Stimulated activated CD4-positive, alpha-beta T cell treated with anti-CD3 and anti-CD28 coated beads, Interleukin-12 subunit alpha, Interleukin-12 subunit beta, amount 100 ng/mL, for 24 hours (primary cell): ENCODE measurements at places on chromosomes 5 and 9.

GRCh38 chr9:70031141-70031545, 12.5 kb upstream of the MAMDC2 start:
- no peak for DNase-seq

DNA sequence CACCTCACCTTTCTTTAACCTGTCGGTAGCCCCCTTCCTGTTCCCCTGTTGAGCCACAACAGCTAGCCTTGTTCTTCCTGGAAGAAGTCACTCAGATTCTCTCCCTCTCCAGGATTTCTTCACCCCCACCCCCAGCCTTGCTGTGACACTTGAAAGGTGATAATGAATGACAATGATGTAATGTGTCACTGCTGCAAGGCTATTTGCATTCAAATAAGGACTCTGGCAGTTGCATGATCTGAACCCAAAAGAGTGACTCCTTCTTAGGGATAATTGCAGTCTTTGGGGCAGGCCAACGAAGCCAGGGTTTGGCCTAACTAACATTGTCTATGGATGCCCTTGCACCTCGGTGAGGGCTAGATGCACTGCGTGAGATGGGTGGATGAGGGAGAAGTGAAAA, 154.4 kb upstream of the CLINT1 start:
- no peak for DNase-seq

GRCh38 chr5:94433397-94434163, 184.8 kb downstream of the KIAA0825 start:
- no peak for DNase-seq

DNA sequence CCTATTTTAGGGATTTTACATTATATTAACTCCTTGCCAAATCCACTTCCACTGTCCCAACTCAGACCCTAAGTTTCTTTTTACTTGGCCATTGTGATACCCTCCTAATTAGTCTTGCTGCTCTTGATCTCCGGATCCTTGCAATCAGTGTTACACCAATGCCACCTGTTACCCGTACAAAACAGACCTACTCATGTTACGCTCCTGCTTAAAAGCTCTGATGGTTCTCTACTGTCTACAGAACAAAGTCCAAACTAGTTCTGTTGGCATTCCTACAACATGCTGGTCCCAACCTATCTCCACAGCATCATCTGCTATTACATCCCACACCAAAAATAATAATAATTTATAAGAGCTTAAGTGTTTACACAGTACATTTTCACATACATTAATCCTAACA, 9.8 kb downstream of the ECPAS start:
- no peak for DNase-seq

- no peak for DNase-seq
These were observed 26.6 kb downstream of the SMARCA2 start for GRCh38 chr9:2041736-2042135.

DNA sequence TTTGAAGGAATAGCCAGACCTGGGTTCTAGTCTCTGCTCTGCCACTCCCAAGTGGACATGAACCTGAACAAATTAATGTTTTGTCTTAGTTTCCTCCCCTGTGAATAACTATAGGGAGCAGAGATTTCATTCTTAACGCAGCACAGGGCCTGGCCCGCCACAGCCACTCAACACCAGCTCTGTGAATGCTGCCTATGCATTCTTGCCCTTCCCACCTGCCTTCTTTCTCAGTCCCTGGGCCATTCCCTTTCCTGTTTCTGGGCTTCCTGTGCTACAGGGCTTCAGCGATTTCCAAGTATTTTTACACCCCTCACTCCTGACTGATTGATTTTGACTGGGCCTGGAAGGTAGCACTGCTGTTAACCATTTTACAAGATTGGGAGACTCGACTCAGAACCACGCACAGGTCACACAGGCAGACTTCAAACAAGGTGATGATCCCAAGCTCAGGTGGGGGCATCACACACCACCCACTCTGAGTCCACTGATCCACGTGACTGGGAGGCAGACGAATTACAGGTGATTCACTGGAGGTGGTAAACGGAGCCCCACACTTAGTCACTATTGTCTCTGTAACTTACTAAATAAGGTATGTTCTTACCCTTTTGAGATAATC, 21.4 kb downstream of the PTPN3 start:
- DNase-seq = no peak
